ENCODE measurements at places on chromosomes 13 and 19.

GRCh38 chr19:49850487-49851342, at the start of gene PTOV1:
PTOV1 (plus strand) TSS chr19:49851159.
- peak; percentile 90 for DNase-seq

DNA sequence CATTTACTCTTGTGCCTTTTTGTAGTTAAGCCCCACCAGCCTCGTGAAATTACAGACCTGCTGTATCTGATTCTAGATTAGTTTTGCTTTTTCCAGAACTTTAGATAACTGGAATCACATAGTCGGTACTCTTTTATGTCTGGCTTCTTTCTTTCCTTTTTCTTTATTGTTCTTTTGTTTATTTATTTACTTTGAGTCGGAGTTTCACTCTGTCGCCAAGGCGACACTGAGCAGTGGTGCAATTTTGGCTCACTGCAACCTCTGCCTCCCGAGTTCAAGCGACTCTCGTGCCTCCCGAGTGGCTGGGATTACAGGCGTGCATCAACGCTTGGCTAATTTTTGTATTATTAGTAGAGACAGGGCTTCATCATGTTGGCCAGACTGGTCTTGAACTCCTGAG, 6.0 kb upstream of the NCCRP1 start:
- DNase-seq, result no peak

GRCh38 chr19:35888398-35888797, 11.9 kb downstream of the NFKBID start:
- DNase-seq, result no peak

- peak; percentile 91 for DNase-seq
These were observed 8.8 kb downstream of the ALOX5AP start for GRCh38 chr13:30744056-30744680.

GRCh38 chr13:47556703-47557102, 444.4 kb downstream of the SUCLA2 start:
- DNase-seq, result no peak

GRCh38 chr13:26016189-26016588, 35.6 kb downstream of the SHISA2 start:
- no peak for DNase-seq

DNA sequence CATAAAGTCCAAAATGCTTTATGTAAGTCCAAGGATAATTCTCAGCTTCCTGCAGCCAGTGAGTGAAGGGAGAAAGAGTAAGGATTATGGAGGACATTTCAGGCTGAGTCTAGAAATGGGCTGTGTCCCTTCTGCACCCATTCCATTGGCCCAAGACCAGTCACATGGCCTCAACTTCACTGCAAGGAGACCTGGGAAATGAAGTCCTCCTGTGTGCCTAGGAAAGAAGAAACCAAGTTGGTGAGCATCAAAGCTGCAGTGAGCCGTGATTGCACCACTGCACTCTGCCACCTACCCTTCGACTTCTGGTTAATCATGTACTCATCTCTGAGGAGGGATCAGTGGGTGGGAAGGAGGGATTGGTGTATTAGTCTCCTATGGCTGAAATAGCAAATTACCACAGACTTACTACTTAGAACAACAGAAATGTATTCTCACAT, 3.6 kb upstream of the CD37 start:
- DNase-seq, result peak; percentile 82

GRCh38 chr13:72726726-72727416, 558 bp downstream of the MZT1 start:
- DNase-seq, result peak; percentile 37

- no peak for DNase-seq
These were observed 73.9 kb downstream of the TEX29 start for GRCh38 chr13:111394211-111394922.

DNA sequence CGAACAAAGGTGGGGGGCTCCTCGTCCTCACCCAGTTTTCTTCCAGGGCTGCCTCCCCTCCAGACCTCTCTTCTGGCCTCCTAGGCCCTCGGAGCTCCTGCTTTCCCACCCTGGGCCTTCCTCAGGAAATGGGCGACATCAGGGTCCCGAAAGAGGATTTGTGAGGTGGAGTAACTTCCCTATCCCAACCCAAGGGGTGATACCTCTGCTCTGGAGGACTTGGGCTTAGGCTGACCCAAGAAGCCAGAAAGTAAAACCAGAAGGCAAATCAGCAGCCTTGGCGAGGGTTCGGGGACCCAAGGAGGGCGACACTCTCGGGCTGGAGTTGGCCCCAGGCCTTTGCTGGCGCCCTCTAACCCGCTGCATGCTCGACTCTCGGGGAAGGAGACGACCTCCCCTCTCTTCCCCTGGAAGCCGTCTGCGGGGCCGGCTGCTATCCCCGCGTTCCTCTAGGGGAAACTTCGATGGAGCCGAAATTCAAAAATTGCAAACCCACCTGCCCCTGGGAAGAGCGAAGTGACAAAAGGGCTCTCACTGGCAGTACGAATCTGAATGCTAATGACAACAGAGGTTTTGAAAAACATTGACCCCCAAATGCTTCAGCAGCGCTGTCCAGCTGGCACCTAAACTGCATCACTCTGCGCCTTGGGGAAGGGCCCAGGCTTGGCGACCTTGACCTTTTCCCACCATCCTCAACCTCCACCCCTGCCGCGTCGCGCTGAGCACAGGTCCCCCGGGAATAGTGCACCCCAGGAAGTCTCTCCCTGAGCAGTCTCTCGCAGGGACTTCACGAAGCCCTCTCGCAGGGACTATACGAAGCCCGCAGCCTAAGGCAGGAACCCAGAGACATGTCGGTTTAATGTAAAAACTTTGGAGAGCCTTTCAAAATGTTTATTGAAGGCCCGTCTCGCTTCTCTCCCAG, 2.4 kb downstream of the PDX1 start:
- DNase-seq, result no peak

GRCh38 chr13:27851096-27851850, 59.0 kb downstream of the GSX1 start:
- DNase-seq, result no peak

- no peak for DNase-seq
These were observed 25.3 kb upstream of the GPR183 start for GRCh38 chr13:99332456-99332855.

- DNase-seq, result no peak
These were observed 39.7 kb downstream of the MLLT1 start for GRCh38 chr19:6239871-6240676.

GRCh38 chr13:95267662-95268342, 33.4 kb downstream of the ABCC4 start:
- no peak for DNase-seq

DNA sequence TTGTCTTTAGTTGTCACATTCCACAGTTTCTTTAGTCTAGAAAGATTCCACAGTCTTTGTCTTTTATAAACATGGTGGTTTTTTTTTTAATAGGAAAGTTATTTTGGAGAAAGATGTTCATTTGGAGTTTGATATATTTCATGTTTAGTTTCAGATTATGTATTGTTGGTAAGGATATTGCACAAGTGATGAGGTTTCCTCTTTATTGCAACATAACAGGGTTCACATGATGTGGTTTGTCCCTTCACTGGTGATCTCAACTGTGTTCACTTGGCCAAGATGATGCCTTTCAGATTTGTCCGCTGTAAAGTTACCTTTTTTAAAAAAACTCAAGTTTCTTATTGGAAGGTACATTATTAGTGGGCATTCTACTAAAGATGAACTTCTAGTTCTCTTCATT, 3.2 kb downstream of the ZNF230 start:
- no peak for DNase-seq

DNA sequence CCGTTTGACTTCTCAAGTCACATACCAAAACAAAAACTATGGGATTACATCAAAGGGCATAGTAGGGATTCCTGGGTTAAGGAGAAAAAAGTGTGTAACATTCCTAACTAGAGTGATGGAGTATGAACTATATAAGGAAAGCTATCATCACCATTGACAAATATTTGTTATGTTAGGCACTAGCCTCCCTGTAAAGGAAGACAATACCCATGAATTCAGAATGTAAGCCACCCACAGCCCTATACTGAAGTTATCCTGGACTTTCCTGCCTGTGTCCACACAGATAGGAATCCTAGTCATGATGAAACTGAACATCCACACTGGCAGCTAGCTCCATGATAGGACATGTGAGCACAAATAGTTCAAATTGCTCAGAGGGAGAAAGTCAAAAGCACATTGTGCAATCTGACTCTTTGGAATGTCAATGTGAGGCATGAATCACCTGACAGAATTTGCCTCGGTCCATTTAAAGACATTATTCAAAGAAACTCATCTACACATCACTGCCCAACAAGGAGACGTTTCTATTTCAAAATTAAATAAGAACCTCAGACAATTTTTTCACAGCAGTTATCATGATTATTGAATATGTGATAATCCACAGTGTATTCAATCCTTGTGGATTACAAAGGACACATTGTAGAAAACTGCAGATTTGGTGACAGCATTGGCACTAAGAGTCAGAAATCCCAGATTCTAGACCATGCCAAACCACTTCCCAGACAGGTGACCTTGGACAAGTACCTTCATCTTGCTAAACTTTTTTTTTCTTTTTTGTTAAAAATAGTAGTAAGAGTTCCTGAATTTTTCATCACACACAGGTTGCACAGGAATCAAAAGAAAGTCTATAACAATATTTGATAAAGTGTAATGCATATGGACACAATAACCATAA, 529.3 kb downstream of the IRS2 start:
- DNase-seq, result no peak

GRCh38 chr19:14405380-14405757, 13.8 kb downstream of the DDX39A start:
- DNase-seq, result no peak

DNA sequence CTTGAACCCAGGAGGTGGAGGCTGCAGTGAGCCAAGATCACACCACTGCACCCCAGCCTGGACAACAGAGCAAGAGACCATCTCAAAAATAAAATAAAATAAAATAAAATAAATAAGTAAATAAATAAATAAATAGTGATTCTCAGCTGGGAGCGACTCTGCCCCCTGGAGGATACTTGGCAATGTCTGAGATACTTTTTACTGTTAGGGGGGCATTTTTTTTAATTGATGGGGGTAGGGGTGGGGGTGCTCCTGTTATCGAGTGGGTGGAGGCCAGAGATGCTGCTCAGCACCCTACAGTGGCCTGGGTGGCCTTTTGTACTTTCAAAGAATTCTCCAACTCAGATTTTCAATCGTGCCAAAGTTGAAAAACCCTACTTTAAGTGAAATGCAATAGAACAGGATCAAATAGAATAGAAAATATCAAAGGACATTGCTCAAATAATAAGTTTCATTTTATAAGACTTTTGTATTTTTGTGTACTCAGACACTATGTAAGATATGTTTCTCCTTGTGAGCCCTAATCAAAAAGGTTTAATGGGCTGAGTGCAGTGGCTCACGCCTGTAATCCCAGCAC, 7.1 kb upstream of the CLPP start:
- DNase-seq, result no peak

GRCh38 chr19:4980838-4981680, 12.1 kb downstream of the KDM4B start:
- DNase-seq, result no peak

DNA sequence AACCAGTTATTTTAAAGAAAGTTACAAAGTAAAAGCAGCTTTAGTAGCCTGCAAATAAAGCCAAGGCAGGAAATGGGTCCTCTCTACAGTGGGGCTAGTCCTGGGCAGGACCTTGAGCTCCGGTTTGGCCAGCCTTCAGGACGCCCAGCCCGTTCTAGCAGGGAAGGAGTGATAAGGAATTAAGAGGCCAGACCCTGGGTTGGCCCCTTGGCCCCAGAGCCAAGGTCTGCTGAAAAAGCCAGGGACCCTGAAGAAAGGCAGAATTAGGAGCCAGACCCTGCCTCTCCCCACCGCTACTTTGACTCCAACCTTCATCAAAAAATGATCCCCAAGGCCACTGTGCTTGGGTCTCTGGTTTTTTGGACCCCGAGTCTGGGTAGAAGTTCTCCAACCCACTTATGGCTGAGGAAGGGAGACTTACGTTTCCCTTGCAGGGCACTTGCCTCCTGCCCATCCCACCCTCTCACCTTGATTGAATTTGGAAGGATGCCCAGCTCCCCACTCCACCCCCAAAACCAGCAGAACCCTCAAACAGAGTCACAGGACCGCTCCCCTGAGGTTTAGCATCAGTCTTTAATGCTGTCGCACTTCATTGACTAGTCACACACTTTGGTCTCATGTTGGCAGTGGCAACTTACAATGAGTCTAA, 3.9 kb downstream of the DNAJB1 start:
- peak; percentile 51 for DNase-seq

- peak; percentile 94 for DNase-seq
These were observed 278 bp upstream of the ZNF274 start for GRCh38 chr19:58182577-58182988.

- DNase-seq, result no peak
These were observed at the start of gene LINGO3 for GRCh38 chr19:2308114-2308556. LINGO3 (minus strand) TSS chr19:2308154; CDS start chr19:2291776, 16,378 bp downstream.

DNA sequence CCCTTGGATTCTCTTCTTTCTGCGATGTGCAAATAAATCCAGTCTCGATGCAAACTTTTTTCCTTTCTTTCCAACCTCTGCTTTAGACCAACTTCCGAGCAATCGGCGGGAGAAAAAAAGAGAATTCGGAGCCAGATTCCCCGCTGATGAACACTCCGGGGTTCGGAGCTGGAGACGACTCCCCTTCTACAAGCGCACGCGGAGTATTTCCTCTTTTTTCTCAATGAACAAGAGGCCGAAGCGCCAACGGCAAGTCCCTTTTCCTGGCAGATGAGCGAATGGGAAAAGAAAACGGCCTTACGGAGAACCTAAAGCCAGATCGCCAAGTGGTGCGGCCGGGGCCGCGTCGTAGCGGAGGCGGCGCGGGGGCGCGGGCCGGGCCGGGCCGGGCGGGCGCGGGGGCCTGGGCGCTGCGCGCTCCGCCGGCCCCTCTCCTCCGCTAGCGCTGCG, 250 bp downstream of the SPRY2 start:
- no peak for DNase-seq

GRCh38 chr13:50810998-50811397, 32.5 kb downstream of the DLEU7 start:
- no peak for DNase-seq

GRCh38 chr19:41890936-41891335, 8.0 kb downstream of the ARHGEF1 start:
- DNase-seq, result no peak

GRCh38 chr13:66069570-66069969, 1160.6 kb downstream of the PCDH9 start:
- no peak for DNase-seq

DNA sequence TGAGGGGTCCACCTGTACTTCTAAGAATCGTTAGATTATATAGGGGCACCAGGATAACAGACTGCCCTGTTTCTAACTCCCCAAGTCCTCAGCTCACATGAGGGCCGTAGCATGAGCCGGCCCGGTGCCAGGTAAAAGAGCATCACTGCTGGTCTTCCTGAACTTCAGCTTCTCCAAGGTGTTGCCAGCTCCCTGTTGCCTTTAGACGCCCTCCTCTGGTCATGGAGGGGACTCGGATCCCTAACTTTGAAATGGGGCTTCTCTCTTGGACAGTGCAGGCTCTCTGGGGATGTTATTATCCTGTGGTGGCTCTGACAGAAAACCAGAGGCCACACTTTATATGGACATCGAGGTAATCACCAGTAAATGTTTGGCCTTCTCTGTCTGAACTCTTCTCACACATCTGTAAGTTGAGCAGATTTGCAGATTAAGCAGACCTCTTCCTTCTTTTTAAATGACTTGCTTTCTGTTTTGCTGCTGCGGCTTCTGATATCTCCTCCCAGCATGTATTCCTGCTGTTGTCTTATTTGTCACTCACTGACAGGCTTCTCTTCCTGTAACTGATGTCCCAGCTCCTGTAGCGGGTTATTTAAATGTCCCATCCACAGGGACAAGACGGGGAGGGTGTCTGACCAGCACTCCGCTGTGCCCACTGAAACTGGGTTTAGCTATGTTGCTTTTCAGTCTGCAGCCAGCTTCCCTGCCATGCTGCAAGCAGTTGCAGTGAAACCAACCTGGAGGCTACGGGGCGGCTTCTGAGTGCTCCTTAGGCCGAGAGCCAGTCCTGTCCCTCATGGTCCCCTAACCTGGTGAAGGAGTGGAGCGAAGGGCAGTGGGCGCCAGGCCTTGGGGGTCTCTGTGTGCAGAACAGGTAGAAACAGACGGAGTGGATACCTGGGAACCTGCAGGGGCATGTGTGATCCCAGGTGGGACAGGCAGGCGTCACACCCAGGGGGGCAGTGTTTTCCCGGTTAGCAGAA, 39.2 kb downstream of the TSSK6 start:
- peak; percentile 30 for DNase-seq
